ENCODE measurements at places on chromosomes 16 and 17. TPM values are rescaled to one million over a fixed set of nuclear protein-coding genes. Genes with fewer than 3 reads are reported as not detected.

DNA sequence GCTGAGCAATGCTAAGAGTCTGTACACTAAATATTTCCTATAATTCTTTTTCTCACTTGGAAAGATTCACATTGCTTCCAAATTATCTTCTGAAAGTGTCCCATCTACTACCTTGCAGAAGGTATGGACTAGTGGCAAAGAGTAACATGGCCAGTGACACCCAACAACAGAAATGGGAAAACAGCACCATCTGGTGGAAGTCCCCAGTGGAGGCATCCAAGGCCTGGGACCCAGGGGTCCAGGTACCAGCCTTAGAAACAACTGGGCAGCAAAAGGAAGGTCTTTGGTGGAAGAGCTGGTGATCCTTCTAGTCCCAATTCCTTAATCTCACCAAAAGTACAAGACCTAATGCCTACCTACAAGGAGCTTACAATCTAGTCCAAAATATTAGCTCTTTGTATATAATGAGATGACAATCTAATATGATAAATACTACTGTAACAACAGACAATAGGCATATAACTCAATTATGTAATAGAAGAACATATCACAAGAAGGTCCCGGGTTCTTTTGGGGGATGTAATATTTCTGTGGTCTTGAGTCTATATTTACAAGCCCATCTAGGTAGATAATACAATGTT lies 55.3 kb downstream of the SKAP1 start:
- no peak overlapping the region for H3K27ac ChIP-seq
- H3K36me3 ChIP-seq = no peaks in the 10 kb centered on the region
- no peaks in the 10 kb centered on the region for H3K4me1 ChIP-seq

DNA sequence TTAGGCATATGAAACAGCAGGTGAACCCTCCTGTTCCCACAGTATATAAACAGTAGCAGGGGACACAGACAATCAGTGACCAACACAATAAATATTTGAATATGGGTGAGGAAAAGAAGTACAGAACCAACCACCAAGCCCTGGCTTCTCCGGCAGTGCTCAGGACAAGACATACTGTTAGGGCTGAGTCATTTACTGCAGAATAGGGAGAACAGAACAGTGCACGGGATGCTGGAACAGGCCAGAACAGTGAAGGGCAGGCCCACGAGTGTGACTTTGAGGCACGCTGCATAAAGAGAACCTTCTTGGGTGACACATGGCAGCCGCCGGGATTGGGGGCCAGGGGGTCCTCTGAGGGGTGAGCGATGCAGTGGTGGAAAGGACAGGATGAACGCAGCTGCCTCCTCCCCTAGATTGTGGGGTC lies 160.4 kb downstream of the CMIP start:
- no peaks in the 10 kb centered on the region for H3K27me3 ChIP-seq
- no peaks in the 10 kb centered on the region for H3K36me3 ChIP-seq
- DNase-seq = no peak
- no peak overlapping the region for H3K27ac ChIP-seq
- H3K4me1 ChIP-seq = no peaks in the 10 kb centered on the region

Gene MPP3
- 18.3 TPM for total RNA-seq

Gene KRTAP2-2
- total RNA-seq = not detected

DNA sequence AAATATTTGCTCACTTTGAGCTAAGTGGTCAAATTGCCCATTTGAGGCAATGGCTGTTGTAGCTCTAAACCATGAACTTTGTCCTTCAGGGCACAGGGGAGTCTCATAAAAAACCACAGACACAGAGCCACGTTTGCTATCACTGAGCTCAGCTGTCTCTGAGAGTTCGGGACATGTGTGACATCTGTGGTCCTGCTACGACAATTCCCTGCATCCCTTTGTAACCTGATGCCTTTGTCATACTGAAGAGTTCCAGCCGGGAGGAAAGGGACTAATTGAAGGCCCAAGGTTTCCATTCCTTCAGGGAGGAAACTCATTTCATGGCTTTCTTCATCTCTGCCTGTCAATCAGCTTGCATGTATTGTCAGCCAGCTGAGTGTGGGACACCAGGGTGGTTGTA lies 599.4 kb upstream of the CDH5 start:
- no peak overlapping the region for H3K27ac ChIP-seq
- DNase-seq = no peak
- H3K4me3 ChIP-seq = no peak overlapping the region
- H3K36me3 ChIP-seq = peaks cover 2% of the 10 kb centered on the region
- H3K4me1 ChIP-seq = no peaks in the 10 kb centered on the region

DNA sequence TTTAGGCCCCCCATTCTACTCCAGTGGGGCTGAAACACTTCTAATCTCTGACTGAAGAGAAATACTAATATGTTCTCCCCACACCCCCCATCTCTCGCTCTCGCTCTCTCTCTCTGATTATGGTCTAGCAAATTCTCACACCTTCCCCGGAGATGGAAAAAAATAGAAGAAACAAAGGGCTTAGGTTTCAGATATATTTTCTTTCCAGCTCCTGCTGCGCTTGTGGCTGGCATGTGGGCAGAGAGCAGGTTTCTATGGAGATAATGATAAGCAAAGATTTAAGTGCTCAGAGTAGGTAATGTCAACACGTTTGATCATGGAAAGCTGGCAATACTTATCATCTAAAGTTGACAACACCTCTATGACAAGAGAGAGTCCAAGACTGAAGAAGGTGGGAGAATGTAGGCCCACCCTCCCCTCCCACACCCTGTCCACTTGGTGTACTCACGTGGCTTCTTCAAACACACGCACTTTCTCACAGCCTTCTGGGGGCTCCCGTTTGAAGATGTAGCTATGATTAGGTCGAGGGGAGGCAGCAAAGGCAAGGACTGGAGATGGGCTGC lies 8.0 kb upstream of the SLC35B1 start:
- no peak overlapping the region for H3K4me3 ChIP-seq
- no peaks in the 10 kb centered on the region for H3K36me3 ChIP-seq
- no peaks in the 10 kb centered on the region for H3K27me3 ChIP-seq
- no peaks in the 10 kb centered on the region for H3K4me1 ChIP-seq
- H3K27ac ChIP-seq = no peak overlapping the region

DNA sequence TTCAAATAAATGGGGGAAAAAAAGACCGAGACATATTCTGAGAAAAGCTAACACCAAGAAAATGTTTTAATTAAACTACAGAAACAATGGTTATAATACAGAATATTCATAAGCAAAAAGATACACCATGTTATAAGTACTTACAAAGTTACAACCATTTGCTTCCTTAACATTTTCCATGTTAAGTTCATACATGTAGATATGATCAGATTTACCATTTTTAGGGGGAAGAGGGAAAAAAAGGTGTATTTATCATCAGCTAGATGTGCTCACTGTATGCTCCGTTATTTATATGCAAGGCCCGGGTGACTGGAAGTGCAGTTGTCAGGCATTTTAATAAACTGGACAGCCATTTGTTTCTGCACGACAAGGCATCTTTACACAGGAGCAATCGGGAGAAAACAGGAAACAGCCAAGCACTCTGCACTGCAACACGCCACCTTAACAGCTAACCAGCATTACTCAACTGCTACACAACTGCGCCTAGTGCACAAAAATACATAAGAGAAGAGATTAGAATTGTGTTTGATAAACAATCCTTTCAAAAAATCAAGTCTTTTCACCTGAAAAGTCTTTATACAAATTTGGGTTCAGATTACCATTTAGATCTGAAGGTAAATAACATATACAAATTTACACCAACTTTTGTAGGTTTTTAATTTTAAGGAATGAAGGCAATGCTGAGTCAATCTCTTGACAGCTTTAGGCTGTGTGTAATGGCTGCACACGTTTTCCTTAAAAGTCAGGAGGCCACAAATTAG lies 2.9 kb downstream of the SRSF2 start:
- no peaks in the 10 kb centered on the region for H3K36me3 ChIP-seq
- no peak for DNase-seq
- H3K27me3 ChIP-seq = no peaks in the 10 kb centered on the region

Gene HEATR9
- not detected for total RNA-seq

DNA sequence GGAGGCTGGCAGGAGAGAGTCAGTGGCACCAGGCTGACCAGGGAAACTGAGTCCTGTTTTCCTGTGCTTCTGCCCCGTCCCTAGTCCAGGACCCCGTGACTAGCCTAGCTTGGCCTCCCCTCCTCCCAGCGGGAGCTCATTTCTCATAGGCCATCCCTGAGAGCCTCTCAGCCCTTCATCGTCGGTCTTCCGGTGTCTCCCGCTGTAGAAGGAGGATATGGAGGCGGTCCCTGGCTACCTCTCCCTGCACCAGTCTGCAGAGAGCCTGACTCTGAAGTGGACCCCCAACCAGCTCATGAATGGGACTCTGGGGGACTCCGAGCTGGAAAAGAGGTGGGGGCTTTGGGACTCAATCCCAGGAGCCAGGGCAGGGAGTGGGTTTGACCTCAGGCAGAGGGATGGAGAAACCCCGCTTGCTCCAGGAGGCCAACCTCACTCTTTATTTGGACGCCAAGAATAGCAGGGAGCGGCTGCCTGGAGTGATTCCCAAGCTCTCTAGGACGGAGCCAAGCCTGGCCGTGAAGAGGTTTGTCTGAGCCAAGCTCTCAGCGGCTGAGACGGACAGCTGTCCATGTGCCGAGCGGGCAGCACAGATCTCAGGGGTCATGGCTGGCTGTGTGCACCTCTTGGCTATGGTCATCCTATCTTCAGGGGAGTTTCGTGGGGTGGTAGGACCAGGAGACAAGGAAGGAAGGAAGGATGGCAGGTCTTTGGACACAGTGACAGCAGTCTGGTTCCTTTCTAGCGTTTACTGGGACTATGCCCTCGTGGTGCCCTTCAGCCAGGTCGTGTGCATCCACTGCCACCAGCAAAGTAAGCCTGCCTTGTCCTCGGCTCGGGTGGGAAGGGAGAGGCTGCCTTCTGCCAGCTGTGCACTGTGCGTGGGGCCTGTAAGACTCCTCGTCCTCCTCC lies 26.8 kb downstream of the SGSM2 start:
- H3K4me1 ChIP-seq = no peaks in the 10 kb centered on the region
- H3K4me3 ChIP-seq = no peak overlapping the region
- no peak for DNase-seq

Gene ST6GALNAC1
- 11.8 TPM for total RNA-seq

DNA sequence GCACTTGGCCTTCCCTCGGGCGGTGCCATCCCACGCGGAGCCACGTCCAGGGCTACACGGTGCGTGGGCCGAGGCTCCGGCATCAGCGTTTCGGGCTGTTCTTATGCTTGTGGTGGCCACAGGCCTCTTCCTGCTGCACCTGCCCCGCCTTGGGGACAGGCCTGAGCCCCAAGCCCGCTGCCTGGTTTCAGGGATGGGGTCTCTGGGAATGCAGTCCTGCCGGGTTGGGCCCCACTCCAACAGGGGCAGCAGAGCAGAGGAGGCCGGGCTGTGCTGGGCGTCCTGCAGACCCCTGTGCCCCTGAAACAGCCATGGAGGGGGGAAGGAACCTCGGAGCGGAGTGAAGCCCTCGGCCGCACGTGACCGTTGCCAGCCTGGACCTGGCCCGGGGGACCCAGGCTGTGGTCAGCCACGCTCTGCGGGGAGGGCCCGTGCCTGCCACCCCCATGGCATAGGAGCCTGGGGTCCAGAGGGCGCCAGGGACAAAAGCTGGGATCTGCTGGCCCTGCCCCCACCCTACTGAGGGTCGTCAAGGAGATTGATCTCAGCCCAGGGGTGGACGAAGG lies 453 bp upstream of the WFIKKN1 start:
- H3K27me3 ChIP-seq = no peaks in the 10 kb centered on the region
- H3K36me3 ChIP-seq = no peaks in the 10 kb centered on the region
- no peak overlapping the region for H3K4me3 ChIP-seq
- no peak for DNase-seq
- H3K27ac ChIP-seq = no peak overlapping the region

Gene SULT1A2
- 0.46 TPM for total RNA-seq

- DNase-seq = no peak
- H3K27ac ChIP-seq = no peak overlapping the region
Observed at GRCh38 chr16:70796301-70796700, 4.7 kb downstream of the VAC14 start.

DNA sequence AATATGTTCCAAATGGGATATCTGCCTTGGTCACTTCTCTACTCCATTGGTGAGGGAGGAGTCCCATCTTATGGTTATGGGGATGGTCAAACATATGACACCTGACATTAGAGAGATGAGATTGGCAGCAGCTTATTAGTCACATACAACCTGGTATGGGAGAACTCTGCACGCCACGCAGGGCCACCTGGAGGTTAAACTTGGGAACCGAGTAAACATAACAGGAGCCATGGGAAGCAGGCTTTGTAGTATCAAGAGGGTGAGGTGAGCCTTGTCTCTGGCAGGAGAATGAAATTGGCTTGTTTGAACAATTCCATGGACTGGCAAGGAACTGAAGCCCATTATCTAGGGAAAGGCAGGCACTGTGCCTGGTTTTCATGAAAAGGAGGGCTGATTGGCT lies 238.7 kb upstream of the ELAC2 start:
- no peaks in the 10 kb centered on the region for H3K27me3 ChIP-seq
- no peak overlapping the region for H3K4me3 ChIP-seq
- DNase-seq = no peak
- no peaks in the 10 kb centered on the region for H3K4me1 ChIP-seq
- H3K36me3 ChIP-seq = no peaks in the 10 kb centered on the region
- no peak overlapping the region for H3K27ac ChIP-seq

GRCh38 chr16:87729266-87729954 lies 36.4 kb downstream of the KLHDC4 start:
- no peaks in the 10 kb centered on the region for H3K4me1 ChIP-seq
- H3K4me3 ChIP-seq = no peak overlapping the region
- no peaks in the 10 kb centered on the region for H3K36me3 ChIP-seq
- H3K27me3 ChIP-seq = no peaks in the 10 kb centered on the region

Gene CBX8
- 10.7 TPM for total RNA-seq

DNA sequence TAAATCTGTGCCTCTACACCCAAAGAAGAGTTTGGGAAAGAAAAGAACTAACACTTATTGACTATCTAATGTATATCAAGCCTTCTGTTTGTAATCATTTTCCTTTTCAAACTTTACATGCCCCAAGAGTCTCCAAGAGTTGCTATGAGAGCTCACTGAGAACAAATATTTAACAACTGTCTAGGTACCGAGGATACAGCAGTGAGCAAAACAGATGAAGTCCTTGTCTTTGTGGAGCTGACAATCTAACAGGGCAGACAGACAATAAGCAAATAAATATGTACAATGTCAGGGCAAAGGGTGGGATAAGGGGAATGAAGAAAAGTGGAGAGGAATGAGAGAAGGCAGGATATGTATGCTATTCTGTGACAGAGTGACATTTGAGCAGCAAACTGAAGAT lies 64.8 kb upstream of the KSR1 start:
- no peaks in the 10 kb centered on the region for H3K4me1 ChIP-seq
- H3K36me3 ChIP-seq = no peaks in the 10 kb centered on the region
- no peak for DNase-seq
- no peak overlapping the region for H3K4me3 ChIP-seq
- no peak overlapping the region for H3K27ac ChIP-seq
- H3K27me3 ChIP-seq = no peaks in the 10 kb centered on the region

- DNase-seq = no peak
- no peak overlapping the region for H3K4me3 ChIP-seq
- H3K36me3 ChIP-seq = no peaks in the 10 kb centered on the region
- no peak overlapping the region for H3K27ac ChIP-seq
- no peaks in the 10 kb centered on the region for H3K4me1 ChIP-seq
Observed at GRCh38 chr16:2611499-2611862, 70.8 kb upstream of the KCTD5 start.
